ENCODE measurements at places on chromosomes 1 and 21. TPM values are rescaled to one million over a fixed set of nuclear protein-coding genes. Genes with fewer than 3 reads are reported as not detected.

Gene DMBX1
- total RNA-seq = not detected

Gene E2F2
- total RNA-seq = 3.4 TPM

Gene FAM78B
- total RNA-seq = 16.3 TPM

Gene GNAT2
- not detected for total RNA-seq

Gene LAMC2
- 0.31 TPM for total RNA-seq

Gene PROX1
- 17.8 TPM for total RNA-seq

Gene SPATA45
- total RNA-seq = not detected

Gene PTGER3
- total RNA-seq = 0.94 TPM

Gene OR14A16
- not detected for total RNA-seq

Gene UCK2
- 92.3 TPM for total RNA-seq

Gene APOBEC4
- not detected for total RNA-seq

Gene KRTAP13-2
- total RNA-seq = not detected

Gene RNF186
- not detected for total RNA-seq

Gene KIF2C
- 6.3 TPM for total RNA-seq

Measured in parietal lobe (tissue), 2 donors.